ENCODE measurements at places on chromosomes 6 and 20.

DNA sequence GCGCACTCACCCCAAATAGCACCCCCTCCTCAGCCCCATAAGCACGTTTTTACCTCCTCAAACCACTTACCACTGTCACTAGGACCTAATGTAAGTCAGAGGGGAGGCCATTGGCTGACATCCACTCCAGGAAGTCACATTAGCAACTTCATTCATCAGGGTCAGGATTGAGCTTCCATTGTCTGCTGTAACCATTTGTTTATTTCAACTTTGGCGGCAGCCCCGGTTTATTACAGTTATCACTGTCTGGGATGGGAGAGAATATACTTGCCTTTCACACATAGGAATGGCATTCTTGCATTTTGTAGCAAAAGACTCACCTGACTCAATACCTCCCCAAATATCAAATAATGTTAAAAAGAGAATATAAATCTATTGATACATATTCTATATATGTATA, 38.3 kb downstream of the MAFB start:
- no peak for DNase-seq

GRCh38 chr20:39019805-39020325, 57.7 kb downstream of the DHX35 start:
- DNase-seq: peak; percentile 73

- no peak for DNase-seq
Measured at GRCh38 chr20:41165001-41165882, 27.9 kb downstream of the PLCG1 start.

GRCh38 chr20:7496394-7496991, 443.8 kb downstream of the HAO1 start:
- no peak for DNase-seq

DNA sequence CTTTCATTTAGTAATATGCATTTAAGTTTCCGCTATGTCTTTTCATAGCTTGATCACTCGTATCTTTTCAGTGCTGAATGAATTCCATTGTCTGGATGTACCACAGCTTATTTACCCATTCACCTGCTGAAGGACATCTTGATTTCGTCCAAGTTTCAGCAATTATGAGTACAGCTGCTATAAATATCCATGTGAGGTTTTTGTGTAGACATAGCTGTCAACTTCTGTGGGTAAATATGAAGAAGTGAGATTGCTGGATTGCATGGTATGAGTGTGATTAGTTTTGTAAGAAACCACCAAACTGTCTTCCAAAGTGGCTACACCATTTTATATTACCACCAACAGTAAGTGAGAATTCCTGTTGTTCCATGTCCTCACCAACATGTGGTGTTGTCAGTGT, 79.2 kb upstream of the STMND1 start:
- DNase-seq: no peak

DNA sequence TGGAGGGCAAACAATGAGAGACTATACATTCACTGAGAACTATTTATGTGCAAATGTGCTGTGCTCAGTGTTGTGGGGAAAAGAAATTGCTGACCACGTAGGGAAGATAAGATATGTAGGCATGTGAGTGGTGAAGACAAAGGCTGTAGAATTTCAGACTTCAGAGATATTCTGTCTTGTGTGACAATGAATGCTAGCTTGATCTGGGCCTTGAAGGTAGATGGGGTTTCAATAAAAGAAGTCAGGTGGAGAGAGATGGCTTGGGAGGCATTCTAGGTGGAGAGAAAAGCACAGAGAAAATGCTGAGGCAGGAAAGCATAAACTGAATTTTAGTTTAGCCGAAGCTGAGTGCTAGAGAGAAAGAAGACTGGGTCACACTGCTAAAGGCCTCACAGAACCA, 56.8 kb upstream of the EEF1A1 start:
- no peak for DNase-seq

DNA sequence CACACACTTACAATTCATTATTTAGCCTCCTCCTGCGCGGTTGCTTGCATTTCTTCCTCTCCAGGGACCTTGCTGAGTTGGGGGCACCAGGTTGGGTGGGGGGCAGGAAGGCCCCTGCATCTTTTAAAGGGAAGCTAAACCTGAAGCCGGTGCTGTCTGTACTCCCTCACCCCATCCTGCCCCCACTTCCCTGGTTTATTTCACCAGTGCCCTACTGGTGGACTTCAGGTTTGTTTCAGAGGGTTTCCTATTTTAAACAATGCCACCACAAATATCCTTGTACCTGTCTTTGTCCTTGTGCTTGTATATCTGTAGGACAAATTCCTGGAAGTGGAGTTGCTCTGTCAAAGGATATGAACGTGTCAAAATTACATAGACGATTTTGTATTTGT, 21.0 kb downstream of the PTK7 start:
- DNase-seq: no peak

- DNase-seq: no peak
Measured at GRCh38 chr20:1900321-1900801, 5.2 kb downstream of the SIRPA start.

- no peak for DNase-seq
Measured at GRCh38 chr20:24531631-24532419, 62.4 kb downstream of the SYNDIG1 start.

GRCh38 chr6:136549300-136550044, 750 bp downstream of the MAP7 start:
- DNase-seq: no peak

GRCh38 chr6:39137245-39137644, 22.3 kb upstream of the SAYSD1 start:
- DNase-seq: peak; percentile 67

Measured in activated naive CD4-positive, alpha-beta T cell treated with anti-CD3 and anti-CD28 coated beads for 36 hours (primary cell).